NCI-H526 (cell line): ENCODE measurements at places on chromosomes 4 and X.

GRCh38 chr4:6935965-6936364, 26.3 kb downstream of the TBC1D14 start:
- DNase-seq, result no peak

DNA sequence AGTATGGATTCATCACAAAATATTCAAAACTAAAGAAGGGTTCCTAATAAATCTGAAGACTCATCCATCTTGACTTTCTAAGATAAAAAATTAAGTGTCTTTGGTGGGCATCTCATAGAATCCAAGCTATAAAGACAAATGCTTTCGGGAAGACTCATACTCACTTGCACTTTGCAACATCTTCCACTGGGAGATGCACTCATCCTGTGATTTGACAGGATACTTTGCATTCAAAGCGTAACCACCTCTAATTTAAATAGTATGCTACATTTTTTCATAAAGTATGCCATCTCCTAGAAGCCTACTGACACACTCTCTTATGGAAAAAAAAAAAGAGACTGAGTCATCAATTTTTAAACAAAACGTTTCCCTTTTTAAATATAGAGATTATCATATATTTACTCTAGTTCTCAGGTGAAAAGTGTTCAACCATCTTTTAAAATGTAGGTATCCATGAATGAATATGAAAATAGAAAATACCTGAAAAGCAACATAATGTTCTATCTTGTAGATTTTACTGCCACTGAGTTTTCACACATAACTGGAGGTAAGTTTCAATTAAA, 119.6 kb downstream of the KLHL13 start:
- no peak for DNase-seq

DNA sequence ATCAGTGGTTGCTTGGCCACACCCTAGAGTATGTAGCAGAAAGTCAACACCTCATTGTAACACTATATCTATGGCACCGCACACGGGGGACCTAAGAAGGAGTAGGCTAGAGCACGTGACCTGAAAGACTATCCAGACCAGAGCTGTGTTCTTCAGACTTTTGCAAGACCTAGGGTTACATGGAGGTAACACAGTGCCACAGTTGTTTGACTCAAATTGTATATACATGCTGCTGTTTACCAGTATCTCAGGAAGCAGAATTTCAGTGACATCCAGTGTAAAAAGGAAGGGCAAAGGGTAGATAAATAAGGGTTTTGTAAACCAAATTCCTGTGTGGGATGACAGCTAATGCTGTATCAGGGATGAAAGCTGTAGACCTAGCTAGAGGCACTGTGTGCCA, 30.2 kb downstream of the PNMA6A start:
- DNase-seq, result no peak

- DNase-seq, result no peak
Observed at GRCh38 chrX:136780763-136781162, at the start of gene ARHGEF6. TSS of gene ARHGEF6 (minus strand) at chrX:136780932. CDS start at chrX:136780882, 50 bp downstream.

GRCh38 chrX:41491267-41492004, 44.3 kb downstream of the NYX start:
- no peak for DNase-seq

- DNase-seq, result no peak
Observed at GRCh38 chr4:177229331-177229730, 80.3 kb upstream of the NEIL3 start.

DNA sequence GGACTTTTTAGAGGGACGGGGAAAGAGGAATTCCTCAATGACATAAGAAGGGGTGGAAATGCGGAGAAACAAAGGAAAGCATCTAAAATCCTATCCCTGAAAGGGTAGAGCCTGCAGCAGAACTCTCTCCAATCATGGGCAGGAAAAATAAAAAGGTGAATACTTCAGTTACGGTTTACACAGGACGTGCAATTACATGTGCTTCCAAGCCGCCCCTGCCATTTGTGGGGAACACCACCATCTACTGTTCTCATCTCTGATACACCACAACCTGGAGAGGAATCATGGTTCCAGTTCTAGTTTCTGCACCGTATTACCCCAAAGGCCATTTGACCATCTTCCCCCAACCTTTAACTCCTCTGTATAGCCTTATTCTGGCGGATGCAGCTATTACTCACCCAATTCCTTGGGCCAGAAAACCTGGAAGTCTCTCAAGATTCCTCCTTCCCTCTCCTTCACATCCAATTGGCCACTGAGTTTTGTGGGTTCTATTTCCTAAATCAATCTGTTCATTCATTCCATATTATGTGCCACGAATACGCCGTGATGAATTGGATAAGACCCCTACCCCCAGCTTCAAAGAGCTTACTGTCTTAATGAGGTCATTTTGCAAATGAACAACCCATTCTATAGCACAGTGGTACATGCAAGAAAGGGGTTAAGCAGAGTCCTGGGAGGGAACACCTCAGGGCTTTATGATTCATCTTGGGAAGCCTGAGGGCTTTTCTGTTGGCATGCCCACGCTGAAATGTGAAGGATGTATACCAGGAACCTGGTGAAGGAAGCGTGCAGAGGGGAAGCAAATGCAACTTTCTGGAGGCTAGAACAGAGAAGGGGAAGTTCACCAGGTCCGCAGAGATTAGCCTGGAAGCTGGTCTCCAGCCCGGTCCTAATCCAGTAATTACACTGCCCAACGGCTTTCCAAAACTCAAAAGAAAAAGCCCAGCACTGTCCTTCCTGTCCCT, 1.4 kb upstream of the MSL3 start:
- no peak for DNase-seq

- no peak for DNase-seq
Observed at GRCh38 chr4:10077483-10078335, 38.9 kb downstream of the WDR1 start.

DNA sequence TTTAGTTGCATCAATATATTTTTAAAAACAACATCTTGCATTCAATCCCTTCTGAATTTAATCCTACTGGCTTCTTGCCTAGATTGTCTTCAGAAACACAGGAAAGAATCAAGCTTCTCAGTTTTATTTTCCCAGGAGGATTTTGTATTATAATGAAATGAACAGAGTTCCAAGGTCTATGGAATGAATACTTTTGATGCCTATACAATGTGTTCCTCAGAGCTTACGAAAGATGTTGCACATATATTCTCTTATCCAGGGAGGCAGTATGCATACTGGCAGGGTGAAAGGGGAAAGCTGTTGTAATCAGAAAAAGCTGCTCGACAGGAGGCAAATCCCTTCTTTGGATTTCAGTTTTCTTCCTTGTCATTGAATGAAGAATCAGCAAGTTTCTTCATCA, 8.8 kb downstream of the TMPRSS11D start:
- DNase-seq, result no peak
